ENCODE measurements at places on chromosomes 3 and 15. TPM values are rescaled to one million over a fixed set of nuclear protein-coding genes. Genes with fewer than 3 reads are reported as not detected.

- DNase-seq = no peak
These were observed 16.1 kb upstream of the GYG1 start for GRCh38 chr3:148975248-148975647.

- DNase-seq = peak; percentile 83
These were observed 287.5 kb downstream of the PTPRG start for GRCh38 chr3:61848885-61849284.

GRCh38 chr15:42973114-42973513 lies 52.5 kb upstream of the TTBK2 start:
- DNase-seq = no peak

DNA sequence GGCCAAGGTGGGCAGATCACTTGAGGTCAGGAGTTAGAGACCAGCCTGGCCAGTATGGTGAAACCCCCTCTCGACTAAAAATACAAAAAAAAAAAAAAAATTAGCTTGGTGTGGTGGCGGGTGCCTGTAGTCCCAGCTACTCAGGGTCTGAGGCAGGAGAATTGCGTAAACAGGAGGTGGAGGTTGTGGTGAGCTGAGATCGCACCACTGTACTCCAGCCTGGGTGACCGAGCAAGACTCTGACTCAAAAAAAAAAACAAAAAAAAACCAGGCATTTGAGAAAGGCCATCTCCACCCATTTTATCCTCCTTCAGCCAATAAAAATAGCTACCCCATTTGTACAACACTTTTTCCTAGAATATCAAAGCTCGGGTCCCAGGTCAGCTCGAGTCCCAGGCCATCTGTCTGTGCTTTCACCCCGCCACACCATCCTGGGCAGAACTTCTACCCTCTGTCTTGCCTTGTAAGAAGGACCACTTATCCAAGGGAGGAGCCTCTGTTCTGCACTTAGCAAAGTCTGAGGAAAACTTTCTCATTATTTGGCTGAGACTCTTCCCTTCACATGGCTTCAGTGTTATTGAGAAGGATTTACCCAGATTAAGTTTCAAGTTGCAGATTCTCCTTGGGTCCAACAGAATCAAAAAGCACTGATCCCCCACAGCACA lies 99.1 kb downstream of the MESD start:
- no peak for DNase-seq

GRCh38 chr3:24867783-24868182 lies 373.1 kb upstream of the THRB start:
- DNase-seq = no peak

DNA sequence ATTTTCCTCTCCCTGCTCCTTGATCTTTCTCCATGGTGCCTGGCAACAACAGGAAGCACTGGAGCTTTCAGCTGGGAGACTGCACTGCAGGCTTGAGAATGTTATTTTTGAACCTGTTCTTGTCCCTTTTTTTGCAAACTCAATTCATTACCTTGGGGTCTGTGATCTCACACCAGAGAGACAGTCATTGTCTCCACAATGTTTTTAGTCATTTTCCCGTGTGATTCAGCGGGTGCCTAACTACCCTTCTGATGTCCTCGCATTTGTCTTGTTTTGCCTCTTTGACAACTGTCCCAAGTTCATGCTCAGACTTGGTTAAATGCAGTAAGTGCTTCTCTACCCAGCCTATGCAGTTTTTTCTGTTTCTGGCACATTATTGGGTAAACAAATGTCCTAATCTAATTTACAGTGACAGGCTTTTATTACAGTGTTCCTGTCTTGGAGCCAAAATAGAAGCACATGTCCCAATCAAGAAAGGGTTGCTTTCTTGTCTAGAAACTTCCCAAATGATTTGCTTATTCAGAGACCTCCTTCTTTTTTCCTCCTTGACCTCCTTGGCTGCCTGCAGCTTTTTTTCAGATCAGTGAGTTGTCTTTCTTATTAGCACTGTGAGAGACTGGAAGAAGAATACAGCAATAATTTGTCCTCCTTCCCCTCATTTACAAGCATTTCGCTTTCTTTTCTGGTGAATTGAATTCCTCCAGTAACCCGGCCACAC lies 162.4 kb downstream of the NSUN3 start:
- DNase-seq = peak; percentile 18

DNA sequence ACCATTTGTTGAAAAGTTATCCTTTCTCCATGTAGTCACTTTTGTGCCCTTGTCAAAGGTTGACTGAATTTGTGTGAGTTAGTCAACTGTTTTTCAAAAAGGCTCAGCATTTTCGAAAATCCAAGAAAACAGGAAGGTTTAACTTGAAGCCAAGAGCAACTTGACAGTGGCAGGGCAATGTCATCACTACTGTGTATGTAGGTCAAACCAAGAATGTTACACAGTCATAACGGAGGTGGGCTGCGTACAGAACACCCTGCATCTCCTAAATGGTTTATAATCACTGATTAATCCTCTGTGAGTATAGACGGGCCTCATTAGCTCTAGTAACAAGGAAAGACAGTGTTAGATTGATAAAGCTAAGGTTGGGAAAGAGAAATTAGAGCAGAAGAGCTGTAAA lies 1064.9 kb downstream of the FHIT start:
- DNase-seq = no peak

DNA sequence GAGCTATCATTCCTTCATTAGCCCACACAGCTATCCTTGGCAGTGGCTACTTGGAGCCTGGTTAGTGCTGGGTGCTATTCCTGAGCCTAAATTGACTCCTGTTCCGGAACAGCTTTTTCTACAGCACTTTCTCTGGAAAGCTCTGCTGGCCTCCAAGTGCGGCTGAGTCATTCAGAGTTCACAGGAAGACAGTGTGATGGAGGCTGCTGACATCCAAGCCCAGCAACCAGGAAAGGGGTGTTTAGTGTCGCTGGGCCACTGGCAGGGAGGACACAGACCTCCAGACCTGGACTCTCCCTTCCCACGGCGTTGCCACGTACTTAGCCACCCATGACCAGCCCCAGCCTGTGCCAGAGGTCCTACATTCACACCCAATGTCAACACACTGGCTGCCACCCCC lies 28.7 kb downstream of the CACNA2D2 start:
- DNase-seq = no peak

DNA sequence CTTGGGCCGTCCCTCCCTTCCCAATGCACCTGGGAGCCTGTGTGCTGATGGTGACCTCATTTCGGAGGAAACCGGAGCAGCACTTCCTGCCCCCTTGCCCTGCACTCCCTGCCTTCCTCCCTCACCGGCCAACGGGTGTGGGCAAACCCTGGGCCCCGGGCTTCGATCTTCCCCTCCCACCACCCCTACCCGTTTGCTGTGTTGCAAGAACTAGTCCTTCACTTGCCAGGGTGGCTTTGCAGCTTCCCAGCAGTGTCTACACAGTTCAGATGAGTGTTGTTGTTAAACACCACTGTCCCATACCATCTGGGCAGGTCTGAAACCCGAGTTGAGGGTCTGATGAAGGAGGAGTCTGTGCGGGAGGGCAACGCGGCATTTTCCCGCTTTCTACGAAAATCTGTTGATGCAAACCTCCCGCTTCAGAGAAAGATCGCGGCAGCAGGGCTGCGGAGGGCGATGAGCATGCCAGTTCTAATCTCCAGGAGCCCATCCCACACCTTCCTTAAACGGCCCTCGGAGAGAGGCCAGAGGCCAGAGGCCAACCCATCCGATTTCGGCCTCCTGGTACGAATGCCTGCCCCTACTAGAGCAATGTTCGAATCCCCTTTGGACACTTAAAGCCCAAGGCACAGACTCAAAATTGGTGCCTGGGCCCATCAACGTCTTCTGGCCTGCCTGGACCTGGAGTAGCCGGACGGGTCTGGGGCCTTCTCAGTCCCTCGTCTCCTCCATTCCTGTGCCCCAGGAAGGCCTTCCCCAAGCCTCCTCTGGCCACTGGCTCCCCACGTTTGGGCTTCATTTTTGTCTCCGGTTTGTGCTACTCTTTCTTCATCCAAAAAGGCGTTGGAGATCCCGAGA lies 35.7 kb upstream of the POLG start:
- DNase-seq = no peak

PRR23C gene
- total RNA-seq = not detected

SCAMP5 gene
- 5.4 TPM for total RNA-seq

CAMK2N2 gene
- 0.77 TPM for total RNA-seq

NME9 gene
- not detected for total RNA-seq
